ENCODE measurements at places on chromosomes 6 and 20. TPM values are rescaled to one million over a fixed set of nuclear protein-coding genes. Genes with fewer than 3 reads are reported as not detected.

DNA sequence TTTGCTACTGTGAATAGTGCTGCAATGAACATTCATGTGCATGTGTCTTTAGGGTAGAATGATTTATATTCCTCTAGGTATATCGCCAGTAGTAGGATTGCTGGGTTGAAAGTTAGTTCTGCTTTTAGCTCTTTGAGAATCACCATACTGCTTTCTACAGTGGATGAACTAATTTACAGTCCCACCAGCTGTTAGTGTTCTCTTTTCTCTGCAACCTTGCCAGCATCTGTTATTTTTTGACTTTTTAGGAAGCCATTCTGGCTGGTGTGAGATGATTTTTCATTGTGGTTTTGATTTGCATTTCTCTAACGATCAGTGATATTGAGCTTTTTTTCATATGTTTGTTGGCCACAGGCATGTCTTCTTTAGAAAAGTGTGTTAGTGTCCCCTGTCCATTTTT, 40.0 kb downstream of the PLG start:
- DNase-seq: no peak

DNA sequence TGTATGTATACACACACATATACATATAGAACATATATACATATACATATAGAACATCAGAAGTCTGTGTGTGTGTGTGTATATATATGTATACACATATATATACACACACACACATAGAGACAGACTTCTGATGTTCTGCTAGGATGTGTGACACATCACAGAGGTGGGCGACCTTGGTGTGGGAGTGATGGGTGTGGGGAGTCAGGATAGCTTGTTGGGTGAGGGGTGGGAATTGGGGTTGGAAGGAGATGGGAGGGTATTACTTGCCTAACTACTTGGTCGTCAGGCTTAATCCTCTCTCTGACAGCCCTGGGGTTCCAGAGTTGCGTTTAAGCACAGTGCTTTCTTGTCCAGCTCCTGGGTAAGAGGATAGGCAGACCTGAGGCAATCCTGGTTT, 8.3 kb downstream of the MYO6 start:
- no peak for DNase-seq

TCP11 gene
- total RNA-seq: not detected

DNA sequence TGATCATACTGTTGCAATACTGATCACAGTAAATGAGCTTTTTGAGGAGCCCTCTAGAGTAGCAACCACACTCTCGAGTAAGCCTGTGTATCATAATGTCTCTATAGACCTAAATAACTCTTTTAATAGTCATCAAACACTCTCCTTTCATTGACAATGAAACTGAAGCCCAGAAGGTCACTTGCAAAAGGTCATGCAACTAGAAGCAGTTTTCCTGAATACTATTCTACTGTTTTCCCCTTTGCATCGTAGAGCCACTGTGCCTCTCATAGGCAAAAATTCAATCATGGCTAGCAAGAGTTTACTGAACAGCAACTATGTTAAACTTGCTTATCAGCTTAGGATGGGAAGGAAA, 105.3 kb downstream of the HIVEP2 start:
- DNase-seq: no peak

DNA sequence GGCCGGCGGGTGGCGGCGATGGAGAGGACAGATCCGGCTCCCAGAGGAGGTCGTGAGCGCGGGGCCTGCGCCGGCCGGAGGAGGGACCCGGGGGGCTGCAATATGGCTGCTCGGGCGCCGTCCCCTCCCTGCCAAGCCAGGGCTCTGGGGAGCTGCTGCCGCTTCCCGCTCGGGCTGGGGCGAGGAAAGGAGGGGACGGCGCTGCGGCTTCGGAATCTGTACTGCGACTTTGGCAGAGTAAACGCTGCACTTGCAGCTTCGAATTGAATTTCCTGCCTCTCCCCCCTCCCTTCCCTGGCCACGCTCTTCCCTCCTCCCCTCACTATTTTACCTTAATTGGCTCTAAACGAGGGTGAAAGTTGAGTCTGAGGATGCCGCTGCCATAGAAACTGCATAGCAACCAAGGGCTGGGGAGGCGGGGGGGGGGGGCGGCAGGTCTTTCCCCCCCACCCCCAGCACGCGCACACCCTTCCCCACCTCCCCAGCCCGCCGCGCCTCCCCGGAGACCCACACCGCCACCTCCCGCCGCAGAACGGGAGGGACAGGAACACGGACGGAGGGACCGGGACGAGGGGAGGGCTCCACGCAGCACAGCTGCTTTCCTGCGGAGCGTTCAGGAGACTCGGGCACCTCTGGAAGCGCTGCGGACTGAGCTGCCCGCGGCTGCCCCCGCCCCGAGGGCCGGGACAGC, 93.9 kb downstream of the RNASET2 start:
- DNase-seq: peak; percentile 23

- no peak for DNase-seq
Observed at GRCh38 chr6:158751921-158752320, 67.2 kb downstream of the EZR start.

- no peak for DNase-seq
Observed at GRCh38 chr6:89817481-89817880, 2.1 kb downstream of the MDN1 start.

SLC22A1 gene
- not detected for total RNA-seq
